ENCODE measurements at places on chromosomes 3 and 15.

DNA sequence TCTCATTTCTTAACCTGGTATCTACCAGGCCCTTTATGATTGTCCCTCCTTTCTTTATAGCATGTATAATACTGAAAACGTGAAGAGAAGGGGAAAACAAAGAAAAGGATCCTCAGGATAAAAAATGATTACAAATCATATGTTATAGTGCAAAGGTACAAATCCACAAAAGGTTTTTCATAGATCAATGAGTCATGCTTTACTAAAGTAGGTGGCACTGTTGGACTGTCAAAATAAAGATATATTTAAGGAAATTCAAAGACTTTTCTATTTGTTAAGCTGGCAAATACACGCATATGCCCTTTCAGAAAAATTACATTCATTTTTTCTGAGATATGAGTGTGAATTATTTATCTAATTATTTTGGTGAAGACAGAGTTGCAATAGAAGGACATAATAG, 151.6 kb downstream of the CADM2 start:
- DNase-seq, result no peak

- DNase-seq, result no peak
Measured at GRCh38 chr15:62607643-62608042, 434.9 kb upstream of the TPM1 start.

GRCh38 chr3:195714380-195715011, 6.3 kb upstream of the MUC20 start:
- no peak for DNase-seq

DNA sequence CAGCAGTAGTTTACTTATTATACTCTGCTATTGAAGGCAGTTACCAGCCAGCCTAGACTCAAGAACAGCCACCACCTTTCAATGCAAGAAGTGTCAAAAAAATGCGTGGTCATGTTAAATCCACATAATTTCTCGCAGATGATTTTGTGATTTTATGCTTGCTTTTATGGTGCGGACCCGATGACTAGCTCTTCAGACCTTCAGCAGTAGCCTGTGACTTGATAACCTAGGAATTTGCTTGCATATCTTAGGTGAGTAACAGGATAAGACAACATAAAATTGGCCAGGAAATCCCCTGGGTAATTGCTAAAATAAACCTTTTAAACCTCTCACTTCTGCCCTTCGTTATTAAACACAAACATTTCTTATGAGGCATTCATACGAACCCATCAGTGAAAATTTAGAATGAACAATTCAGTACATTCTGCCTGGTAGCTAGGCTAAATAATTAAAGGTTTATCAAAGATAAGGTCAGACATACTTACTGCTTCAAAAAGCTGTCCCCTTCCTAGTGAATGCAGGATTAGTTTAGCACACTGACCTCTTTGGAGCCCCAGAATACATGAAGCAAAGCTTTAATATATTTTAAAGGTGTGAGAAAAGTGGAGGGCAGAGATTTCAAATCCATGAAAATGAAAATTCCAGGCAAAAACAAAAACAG, 798.8 kb downstream of the OTOL1 start:
- peak; percentile 7 for DNase-seq

GRCh38 chr3:114994554-114995341, 152.3 kb downstream of the ZBTB20 start:
- no peak for DNase-seq

DNA sequence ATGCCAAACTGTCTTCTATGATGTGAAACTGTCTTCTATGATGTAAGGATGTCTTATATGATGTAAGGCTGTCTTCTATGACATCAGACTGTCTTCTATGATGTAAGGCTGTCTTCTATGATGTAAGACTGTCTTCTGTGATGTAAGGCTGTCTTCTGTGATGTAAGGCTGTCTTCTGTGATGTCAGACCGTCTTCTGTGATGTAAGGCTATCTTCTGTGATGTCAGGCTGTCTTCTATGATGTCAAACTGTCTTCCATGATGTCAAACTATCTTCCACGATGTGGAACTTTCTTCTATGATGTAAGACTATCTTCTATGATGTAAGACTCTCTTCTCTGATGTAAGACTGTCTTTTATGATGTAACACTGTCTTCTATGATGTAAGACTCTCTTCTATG, 27.9 kb downstream of the MGLL start:
- no peak for DNase-seq

Measured in pulmonary artery endothelial cell (primary cell).